ENCODE measurements at places on chromosomes 6 and 20.

GRCh38 chr6:126632271-126632670 lies 292.4 kb downstream of the CENPW start:
- DNase-seq, result no peak

DNA sequence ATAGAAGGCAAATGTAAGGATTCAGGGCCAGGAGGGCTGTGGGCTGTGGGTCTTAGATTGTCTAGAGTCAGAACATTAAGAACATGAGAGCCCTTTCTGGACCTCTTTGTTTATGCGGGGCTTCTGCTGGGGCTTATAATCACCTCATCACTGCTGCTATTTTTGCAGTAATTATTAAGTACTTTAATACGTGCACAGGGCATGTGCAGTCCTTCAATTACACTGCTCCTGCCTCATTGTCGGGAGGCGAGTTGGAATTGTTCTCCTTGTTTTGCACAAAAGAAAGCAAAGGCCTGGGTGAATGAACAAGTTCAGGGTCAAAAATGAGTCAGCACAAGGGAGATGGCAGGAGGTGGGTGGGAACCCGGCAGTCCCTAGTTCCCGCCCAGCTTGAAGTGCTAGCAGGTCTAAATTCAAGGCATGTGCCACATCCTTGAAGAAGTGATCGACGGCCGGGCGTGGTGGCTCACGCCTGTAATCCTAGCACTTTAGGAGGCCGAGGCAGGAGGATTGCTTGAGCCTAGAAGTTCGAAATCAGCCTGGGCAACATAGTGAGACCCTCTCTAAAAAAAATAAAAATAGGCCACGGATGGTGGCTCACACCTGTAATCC lies 34.4 kb upstream of the PTPN1 start:
- DNase-seq, result no peak

DNA sequence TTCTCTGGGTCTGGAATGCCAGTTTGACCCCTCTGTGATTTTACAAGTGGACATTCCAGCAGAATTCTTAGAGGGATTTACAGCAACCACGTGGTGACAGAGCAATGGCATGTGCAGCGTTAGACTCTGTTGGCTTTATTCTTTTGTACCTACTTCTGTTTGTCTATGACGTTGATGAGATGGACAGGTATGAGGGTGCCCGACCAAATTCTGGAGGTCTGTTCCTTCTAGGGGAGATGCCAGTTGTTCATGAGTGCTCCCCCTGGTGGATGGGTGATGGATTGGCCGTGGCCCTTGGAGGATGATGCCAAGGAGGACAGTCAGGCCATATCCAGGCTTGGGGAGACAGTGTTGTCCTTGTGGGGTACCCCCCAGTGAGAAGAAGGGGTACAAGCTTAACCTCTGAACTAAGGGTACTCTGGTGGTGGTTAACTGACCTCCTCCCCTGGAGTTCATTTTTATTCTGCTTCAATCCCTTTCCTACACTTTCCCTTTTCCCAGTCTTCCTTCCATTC lies 198.6 kb downstream of the DTNBP1 start:
- peak; percentile 47 for DNase-seq

DNA sequence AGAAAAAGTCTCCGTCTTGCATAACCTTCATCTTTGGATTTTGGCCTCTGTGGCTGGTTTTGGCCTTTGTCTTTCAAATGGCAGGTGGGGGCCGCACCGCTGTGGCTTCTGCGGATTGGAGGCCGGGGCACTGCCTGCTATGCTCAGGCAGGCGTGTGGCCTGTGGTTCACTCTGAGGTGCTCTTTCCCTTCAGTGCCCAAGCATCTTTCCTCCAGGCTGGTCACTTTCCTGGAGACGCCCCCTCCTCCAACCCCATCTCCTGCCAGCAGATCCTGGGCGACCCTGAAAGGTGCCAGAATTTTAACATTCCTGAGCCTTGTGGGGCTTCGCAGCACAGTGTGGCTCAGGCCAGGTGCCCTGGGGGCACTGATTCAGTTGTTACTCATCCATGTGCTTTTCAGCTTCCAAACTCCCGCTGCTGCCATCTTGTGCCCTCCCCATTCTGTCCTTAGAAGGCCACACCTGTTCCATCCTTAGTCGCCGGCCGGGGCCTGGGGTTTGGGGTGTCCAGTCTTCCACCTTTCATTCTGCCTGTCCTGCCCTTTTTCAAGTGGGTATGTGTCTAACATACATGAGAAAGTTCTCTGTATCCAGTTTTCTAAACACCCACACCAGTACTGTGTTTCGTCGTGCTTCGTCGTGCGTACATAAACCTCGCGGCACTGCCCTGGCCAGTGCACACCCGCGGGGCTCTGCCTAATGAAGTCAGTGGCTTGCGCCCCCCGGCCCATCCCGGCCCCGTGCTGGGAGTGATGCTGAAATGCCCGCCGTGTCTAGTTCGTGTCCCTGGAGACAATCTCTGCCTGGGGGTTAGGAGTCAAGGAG lies 12.1 kb downstream of the SS18L1 start:
- peak; percentile 89 for DNase-seq

- DNase-seq, result no peak
Observed at GRCh38 chr20:14478126-14478525, 140.7 kb upstream of the FLRT3 start.

GRCh38 chr6:83308833-83309232 lies 115.7 kb downstream of the RWDD2A start:
- DNase-seq, result no peak

- DNase-seq, result peak; percentile 76
Observed at GRCh38 chr6:152552616-152553209, 84.4 kb downstream of the SYNE1 start.

DNA sequence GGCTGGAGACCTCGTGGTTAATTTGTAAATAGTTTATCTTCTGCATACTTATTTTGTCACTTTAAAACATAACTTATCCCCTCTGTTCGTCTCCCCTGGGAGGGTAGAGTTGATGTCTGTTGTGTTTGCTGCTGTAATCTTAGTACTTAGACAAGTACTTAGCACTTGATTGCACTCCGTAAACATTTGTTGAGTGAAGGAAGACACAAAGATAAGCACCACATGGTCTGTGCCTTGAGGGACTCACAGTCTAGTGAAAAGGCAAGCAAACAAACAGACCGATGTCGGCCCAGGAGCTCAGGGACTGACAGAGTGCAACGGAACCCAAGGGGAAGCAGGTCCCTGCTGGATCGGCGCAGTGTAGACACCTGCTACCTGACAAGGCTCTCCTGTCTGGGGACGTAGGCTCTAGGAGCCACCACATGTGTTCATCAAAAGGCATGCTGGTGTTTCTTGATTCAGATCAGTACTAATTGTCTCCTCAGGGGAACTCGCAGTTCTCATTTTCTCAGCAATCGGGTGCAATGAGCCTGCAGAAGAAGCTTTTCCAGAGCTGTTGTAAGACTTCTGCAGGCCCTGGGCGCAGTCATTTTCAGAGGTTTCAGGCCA lies 31.4 kb downstream of the EDN3 start:
- no peak for DNase-seq

- DNase-seq, result no peak
Observed at GRCh38 chr6:47534063-47534462, 56.5 kb downstream of the CD2AP start.

GRCh38 chr6:30845183-30845582 lies 39.1 kb upstream of the DDR1 start:
- DNase-seq, result peak; percentile 83

DNA sequence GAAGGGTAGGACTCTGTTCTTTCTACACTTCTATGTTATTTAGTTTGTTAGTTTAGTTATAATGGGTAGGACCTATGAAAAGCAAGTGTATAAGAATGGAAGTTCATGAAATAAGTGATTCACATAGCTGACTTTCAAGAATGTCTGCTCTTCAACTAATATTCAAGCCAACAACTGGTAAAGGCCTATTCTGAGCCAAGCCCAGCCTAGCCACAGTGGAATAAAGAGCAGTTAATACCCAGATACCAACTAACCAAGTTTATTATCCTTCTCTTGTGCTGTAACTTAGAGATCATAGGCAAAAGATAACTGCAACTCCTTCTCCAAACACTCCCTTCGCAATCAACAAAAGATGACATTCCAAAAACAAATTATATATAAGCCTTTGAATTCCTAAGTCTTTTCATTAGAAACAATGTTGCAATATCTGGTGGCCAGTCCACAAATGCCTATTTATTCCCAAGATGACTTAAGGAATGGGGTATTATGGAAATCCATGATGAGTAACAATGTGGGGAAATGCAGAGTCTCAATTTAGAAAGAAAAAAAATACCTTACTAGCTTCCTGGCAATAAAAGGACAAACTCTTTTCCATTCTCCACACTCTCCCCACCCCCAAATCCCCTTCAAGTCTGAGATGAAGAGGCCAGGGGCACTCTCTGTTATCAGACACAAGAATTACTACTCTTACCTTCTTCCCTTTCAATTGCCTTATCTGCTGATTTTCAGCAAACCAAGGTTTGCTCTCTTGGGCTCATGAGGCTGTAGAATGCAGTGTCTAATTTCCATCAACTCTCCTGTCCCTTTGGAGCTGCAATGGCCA lies 27.4 kb downstream of the BTBD9 start:
- no peak for DNase-seq

DNA sequence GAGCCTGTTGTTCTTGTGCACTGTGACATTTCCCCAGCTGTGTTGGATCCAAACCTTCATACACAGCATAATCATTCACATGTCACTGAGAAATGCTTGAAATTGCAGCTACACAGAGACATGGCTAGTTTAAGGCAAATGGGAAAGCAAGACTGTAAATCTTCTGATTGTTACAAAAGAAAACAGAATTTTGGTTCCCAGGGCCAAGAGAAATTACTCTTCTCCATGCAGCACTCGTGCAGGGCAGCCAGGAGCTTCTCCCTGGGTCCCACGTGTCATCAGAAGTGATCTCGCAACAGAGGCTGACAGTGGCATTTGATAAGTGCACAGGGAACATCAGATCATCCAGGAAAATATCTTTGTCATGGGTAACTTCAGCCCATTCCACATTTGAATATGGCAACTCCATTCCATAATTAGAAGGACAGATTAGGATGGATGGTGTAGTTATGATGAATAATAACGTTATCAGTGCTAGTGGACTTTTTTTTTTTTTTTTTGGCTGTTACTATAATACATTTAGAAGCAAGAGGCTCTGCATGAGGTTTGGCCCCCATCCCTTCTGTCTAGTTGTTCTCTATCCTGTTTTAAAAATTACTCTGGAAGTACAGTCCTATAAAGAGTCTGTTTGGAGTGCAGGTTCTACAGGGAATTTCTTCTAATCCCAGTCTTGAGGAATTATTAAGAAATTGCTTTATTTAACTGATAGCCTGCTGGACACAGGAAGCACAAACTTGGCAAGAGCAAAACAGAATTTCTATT lies 571.0 kb upstream of the NOX3 start:
- DNase-seq, result no peak

DNA sequence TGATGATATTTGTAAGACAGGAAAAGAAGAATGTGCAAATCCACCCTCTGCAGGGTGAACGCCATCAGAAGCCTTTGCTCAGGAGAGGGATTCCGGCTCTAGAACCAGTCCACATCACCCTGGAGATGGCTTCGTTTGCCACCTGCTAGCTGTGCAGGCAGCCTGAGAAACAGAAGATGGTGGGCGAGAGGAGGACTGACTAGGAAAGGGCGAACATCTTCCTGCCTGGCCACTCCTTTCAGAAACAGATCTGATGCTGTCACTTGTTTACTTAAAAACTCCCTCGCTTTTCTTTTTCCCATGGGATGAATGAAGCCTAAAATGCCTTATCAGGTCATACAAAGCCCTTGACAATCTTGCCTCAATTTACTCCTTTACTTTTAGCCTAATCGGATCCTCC lies 1.2 kb downstream of the PTPRA start:
- DNase-seq, result peak; percentile 22

GRCh38 chr6:107488174-107488874 lies 1.6 kb upstream of the SOBP start:
- peak; percentile 16 for DNase-seq

DNA sequence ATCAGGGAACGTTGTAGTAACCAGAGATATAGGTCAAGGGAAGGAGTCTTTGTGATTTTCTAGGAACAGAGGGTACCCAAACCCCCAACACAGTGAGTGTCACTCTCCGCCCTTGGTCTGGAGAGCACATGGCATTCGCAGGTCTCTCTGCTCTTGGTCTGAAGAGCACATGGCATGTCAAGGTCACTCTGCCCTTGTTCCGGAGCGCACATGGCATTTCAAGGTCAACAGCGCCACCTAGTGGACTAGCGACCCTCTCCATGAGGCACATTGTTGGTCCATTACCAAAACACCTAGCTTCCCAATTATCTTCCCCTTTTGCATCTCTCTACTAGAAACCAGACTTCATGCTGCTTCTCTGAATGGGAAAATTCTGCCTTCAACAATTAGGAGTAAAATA lies 260.0 kb downstream of the C6orf118 start:
- DNase-seq, result peak; percentile 77

DNA sequence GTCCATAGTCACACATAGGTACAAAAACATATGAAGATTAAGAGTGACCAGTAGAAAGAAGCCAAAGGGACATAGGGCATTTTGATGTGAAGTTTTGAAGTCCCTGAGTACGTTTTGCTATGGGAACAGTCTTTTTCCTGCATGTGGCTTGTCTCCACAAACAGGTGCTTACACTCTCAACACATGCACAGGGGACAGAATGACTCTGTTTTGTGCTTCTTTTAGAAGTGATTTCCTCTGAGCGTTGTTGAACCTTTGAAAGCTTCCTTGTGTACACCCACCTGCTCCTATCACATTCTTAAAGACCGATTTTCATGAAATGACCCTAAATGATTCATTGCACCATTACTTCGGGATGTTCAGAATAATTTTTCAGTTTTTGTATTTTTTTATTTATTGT lies 338.8 kb upstream of the CDH4 start:
- no peak for DNase-seq

DNA sequence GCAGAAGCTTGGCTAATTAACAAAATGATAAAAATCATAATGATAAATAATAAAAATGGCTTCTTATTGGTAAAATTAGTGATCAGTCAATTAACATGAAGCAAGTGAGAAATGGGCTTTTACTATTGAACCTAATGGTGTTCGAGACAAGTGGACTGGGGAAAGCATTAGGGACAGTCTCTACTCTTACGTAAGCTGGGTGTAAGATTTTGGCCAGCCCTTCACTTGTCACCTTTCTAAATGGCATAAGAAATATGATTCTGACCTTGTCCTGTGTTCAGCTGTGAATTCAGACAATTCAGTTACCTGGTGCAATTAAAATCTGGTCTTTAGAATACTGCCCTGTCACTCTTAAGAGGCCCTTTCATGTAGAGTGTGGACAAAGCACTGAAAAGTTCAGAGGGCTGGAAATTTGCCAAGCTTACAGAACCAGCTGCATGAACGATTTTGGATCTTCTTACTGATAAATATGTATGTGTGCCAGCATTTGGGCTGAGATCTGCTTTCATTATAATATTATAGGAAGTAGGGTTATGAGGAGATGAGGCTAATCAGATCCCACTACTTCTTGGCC lies 115.9 kb downstream of the QRSL1 start:
- DNase-seq, result no peak
